CD4-positive, alpha-beta T cell treated with Interleukin-15 for 4 hours (primary cell): ENCODE measurements at places on chromosomes 11 and 22.
A peak's percentile ranks its signal among the peaks of the same experiment; 100 is the strongest.

GRCh38 chr11:2377511-2378443, 667 bp downstream of the CD81 start:
- peak; percentile 40 for DNase-seq

DNA sequence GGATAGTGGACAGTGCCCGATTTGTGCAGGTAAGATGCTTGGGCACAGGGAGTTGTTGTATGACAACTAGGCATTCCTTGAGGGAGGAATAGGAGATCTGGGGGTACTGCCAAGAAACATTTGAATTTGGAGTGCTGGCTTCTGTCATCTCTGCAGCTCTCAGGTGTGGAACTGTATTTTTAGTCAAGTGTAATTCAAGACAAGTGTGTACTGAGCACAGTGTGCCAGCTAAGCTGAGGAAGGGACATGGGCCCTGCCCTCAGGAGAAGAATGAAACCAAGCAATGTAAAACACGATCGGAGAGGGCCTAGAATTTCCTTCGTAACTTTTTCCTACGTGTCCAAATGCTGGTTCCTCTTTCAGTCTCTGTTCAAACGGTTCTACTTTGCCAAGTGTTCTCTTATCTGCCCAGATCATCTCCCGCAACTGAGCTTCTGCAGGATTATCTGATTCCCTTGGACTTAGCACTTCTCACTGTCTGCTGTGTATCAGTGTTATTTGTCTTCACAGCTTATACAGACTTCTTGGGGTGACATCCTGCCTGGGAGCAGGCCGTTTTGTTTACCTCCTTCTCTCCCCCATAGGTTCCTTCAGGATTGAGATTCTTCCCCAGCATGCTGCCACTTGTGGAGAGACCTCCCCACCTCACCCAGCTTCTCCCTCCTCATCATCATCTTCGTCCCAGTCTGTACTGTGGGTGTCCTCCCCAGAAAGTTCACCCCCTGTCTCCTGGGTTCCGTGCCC, 27.6 kb downstream of the ART5 start:
- DNase-seq = no peak

DNA sequence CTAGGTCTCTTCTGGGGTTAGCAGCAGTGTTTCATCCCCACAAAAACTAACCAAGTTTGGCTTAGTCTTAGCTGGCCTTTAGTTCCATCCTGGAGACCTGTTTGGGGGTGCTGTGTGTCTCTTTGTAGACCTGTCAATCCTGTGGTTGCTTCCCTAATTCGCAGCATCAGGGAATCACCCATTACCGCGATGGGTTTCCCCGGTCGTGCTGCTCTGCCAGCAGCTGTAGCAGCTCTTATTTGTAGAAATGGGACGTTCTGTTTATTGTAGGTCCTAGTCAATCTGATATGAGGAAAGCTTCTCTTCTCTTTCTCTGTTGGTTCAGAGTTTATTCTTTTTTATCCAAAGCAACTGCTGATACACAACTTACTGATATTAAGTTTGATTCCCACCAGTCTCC, 91.6 kb downstream of the CECR2 start:
- DNase-seq = no peak

GRCh38 chr11:60912851-60913528, 968 bp upstream of the TMEM109 start:
- DNase-seq = no peak

- no peak for DNase-seq
Observed at GRCh38 chr11:32874132-32874531, 18.5 kb upstream of the QSER1 start.

DNA sequence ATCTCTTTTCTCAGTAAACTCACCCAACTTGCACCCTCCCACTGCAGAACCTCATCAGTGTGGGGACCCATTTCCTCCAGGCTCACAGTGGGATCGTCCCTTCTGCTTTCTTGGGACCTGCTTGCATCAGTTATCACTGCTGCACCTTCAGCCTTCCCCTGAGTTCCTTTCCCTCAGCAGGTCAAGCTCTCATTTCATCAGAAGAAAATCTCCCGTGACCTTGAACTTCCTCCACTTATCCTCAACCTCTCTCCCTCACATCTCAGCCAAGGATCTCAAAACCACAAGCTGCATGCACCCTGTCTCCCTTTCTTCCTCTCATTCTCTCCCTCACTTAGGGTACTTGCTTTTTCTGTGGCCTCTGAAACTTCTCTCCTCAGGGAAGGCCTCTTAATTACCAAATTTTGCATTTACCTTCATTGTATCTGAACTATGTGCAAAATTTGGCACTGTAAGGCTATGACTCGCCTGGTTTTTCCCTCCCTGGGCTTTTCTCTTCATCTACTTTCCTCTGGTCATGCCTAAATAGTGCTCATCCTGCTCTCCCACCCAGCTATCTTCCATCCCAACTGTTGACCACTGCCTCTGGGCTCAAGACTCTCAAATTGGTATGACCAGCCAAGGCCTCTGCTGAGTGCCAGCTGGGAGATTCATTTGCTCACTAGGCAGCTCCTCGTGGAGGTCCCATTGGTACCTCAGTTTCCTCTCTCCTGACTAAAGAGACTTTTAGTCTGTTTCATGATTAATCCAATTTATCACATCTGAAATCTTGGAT, 2.7 kb upstream of the RCE1 start:
- DNase-seq = no peak

DNA sequence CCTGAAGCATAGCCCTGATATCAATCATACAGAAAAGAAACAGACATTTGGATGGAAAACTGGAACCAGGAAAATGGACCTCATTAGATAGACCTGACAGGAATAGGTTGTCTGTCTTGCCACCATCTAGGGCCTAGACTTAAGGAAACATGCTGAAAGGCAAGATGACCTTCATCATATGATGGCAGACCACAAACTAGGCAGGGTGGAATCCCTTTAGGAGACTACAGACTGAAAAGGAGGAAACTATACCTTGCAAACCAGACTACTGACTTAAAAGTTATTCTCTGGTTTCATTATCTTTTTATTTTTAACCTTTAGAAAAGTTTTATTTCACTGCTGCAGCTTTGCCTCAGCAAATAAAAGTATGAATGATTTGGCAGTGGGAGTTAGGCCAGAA, 20.3 kb downstream of the SBF2 start:
- DNase-seq = no peak

GRCh38 chr11:9990221-9990973, 303.6 kb downstream of the SBF2 start:
- no peak for DNase-seq

DNA sequence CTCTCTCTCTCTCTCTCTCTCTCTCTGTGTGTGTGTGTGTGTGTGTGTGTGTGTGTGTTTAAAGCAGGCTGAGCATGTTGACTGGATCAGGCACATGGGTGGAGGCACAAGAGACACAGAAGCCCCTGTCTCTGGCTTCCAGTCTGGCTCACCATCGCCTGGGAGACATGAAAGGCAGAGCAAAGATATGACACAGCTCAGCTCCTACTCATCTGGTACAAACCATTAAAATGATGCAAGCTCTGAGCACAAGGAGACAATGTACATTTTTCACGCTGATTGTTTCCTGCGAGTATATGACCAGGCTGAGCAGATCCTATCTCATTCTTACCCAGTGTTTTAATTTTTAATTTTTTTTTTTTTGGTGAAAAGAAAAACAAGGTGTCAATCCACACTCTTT, 9.5 kb downstream of the SLC6A5 start:
- DNase-seq = no peak

GRCh38 chr11:113683481-113684046, 22.5 kb downstream of the TMPRSS5 start:
- DNase-seq = no peak

GRCh38 chr22:29396126-29396525, 7.8 kb upstream of the AP1B1 start:
- no peak for DNase-seq

DNA sequence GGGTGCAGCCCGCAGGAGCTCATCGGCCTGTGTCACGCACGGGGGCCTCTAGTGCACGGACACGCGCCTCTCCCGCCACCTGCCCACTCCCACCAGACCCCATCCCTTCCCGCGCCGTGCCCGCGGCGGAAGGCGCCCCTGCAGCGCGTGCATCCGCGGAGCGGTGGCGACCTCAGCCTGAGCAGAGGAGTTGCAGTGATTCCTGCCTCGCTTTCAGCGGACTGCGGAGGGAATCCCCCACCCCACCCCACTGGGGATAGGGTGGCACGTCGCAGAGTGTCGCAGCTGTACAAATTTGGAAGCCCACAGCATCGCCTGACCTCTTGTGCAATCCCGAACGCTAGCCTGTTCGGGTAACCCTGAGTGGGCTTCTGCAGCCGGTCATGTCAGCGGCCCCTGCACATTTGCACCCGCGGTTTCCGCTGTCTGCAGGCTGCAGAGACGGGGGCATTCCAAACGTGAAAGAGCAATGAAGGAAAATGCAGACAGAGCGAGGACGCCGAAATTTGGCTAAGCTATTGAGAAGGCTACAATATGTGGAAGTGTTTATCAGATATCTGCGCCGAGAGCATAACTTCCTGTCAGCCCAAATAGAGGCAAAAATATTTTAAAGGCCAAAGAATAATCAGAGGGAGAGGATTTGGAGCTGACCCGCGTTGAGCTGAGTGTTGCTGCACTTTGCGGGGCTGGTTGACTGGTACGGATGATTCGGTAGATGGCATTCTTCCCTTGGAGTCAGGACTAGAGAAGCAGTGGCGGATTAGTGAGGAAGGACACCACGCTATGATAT, 617 bp upstream of the ARHGAP20 start:
- DNase-seq = no peak

DNA sequence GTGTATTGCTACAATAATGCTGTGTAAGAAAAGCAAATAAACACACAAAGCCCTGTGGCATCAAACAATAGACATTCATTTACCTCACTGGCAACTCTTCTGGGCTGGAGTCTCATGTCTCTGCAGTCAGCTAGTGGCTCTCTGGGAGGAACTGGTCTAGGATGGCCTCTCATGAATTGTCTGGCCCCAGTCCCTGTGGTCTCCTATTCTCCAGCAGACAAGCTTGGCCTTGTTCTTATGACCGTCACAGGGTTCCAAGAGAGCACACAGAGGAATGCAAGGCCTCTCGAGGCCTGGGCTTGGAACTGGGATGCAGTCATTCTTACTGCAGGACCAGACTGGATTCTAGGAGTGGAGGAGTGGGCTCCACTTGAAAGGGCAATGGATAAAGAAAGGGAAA, 141.2 kb upstream of the NTM start:
- DNase-seq = no peak

DNA sequence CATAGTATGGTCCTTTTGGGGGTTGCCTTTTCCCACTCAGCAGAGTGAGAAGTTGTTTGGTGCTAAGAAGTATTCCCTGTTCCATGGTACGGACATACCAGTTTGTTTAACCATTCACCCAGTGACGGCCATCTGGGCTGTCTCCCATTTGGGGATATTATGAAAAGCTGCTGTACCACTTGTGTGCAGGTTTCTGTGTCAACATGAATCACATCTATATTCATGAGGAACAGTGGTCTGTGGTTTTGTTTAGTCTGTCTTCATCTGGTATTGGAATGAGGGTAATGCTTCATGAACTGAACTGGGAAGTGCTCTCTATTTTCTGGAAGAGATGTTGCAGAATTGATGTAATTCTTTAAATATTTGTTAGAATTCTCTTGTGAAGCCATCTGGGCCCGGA, 89.5 kb downstream of the TRMU start:
- DNase-seq = no peak

DNA sequence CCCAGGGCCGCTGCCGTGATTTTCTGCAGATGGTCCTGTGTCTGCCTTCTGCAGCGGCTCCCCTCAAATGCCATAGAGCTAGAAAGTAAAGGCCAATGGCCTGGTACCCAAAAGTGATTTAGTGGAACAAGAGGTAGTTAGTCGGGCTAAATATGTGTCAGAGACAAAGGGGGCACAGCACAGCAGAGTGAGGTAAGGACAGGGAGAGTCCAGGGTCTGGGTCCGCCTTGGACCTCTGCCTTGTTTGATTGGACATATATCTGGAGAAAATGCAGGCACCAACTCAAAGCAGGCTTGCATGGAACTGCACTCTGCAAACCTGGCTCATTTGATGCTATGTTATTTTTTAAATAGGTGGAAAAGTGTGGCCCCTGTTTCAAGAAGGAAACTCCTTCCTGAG, 249.6 kb upstream of the B3GAT1 start:
- no peak for DNase-seq

DNA sequence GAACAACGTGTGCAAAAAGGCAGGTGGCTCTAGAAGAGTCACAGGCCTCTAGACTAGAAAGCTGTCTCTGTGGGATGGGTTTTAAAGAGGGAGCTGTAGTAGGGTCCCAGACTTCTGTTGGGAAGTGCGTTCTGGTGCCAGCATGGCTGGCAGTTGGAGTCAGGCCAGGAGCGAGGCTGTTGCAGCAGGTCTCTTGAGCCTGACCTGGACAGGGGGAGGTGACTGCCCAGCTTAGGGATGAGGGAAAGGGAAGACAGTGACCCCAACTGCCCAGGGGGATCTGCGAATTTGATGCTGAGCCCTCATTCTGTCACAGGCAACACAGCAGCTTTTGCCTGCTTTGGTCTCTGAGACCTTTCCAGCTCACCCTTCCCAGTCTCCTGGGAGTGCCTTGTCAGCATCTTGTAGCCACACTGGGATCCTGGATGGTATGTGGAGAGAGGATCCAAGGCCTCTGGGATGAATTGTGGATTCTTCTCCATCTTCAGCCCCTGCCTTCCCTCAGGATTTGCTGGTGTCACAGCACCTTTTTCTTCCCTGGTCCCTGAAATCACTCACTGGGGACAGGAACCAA, 3.4 kb downstream of the TSKU start:
- DNase-seq = no peak

DNA sequence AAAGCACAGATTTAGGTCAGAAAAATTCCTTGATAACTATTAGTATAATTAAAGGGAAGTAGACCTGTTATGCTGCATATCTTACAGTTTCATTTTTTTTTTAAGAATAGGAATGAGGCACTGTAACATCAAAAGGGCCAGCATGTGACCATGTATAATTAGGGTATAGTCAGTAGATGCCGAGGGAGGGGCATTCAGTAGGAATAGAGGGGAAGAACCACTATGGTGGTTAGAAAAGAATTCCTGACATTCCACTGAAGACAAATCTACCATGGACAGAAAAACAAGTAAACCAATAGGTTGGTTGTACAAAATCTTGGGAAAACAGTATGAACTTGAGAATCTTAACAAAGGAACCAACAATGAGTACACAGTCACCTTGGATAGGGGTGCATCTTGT, 78.4 kb upstream of the CCDC179 start:
- no peak for DNase-seq

GRCh38 chr11:43947003-43947500, 4.6 kb downstream of the C11orf96 start:
- no peak for DNase-seq

GRCh38 chr22:28857288-28857687, 26.1 kb upstream of the ZNRF3 start:
- no peak for DNase-seq
